ENCODE measurements at places on chromosomes 4 and X. TPM values are rescaled to one million over a fixed set of nuclear protein-coding genes. Genes with fewer than 3 reads are reported as not detected.

TENM3 gene
- not detected for total RNA-seq

NPY2R gene
- not detected for total RNA-seq

POF1B gene
- 0.83 TPM for total RNA-seq

CBR4 gene
- total RNA-seq: 20.0 TPM

NAA10 gene
- 88.9 TPM for total RNA-seq

SLC10A7 gene
- 17.7 TPM for total RNA-seq

MTCP1 gene
- 24.2 TPM for total RNA-seq

UNC5C gene
- total RNA-seq: not detected

PAGE1 gene
- total RNA-seq: not detected

PHOX2B gene
- total RNA-seq: not detected

Measured in CD4-positive, alpha-beta memory T cell (primary cell).